Smooth muscle cell of trachea (primary cell): ENCODE measurements at places on chromosomes 3 and 15. TPM values are rescaled to one million over a fixed set of nuclear protein-coding genes. Genes with fewer than 3 reads are reported as not detected.

Gene LRRK1
- 23.9 and 28.0 TPM in 2 replicates for total RNA-seq

Gene PLSCR5
- not detected in 2 replicates for total RNA-seq

Gene ANKRD34C
- total RNA-seq, result not detected in 2 replicates

Gene TMCO5A
- not detected in 2 replicates for total RNA-seq

Gene IL20RB
- total RNA-seq, result 2.6 and 6.9 TPM in 2 replicates

Gene CHRNB4
- total RNA-seq, result not detected in 2 replicates

Gene RGMA
- total RNA-seq, result 4.6 and 5.4 TPM in 2 replicates

Gene SELENOK
- 10.9 and 21.8 TPM in 2 replicates for total RNA-seq

Gene CPNE9
- not detected in 2 replicates for total RNA-seq

Gene CYP1A1
- 1.3 TPM in 1 of 2 replicates, not detected in the other for total RNA-seq

Gene MRAS
- 20.1 and 52.4 TPM in 2 replicates for total RNA-seq

Gene PTH1R
- total RNA-seq, result 0.66 TPM in 1 of 2 replicates, not detected in the other

Gene TMF1
- total RNA-seq, result 50.2 and 51.9 TPM in 2 replicates

Gene NR1I2
- not detected in 2 replicates for total RNA-seq

Gene CYP11A1
- 0.83 and 1.0 TPM in 2 replicates for total RNA-seq

Gene REC114
- not detected in 2 replicates for total RNA-seq

Gene LRRIQ4
- total RNA-seq, result not detected in 2 replicates
